ENCODE measurements at places on chromosomes 5 and 9.

GRCh38 chr9:98360176-98360708, 104.8 kb upstream of the TBC1D2 start:
- peaks cover 9% of the 10 kb centered on the region for H3K27me3 ChIP-seq
- no peak overlapping the region for H3K27ac ChIP-seq
- H3K4me1 ChIP-seq: no peaks in the 10 kb centered on the region
- peaks cover 4% of the 10 kb centered on the region for H3K36me3 ChIP-seq
- no peak for DNase-seq
- H3K4me3 ChIP-seq: no peak overlapping the region

DNA sequence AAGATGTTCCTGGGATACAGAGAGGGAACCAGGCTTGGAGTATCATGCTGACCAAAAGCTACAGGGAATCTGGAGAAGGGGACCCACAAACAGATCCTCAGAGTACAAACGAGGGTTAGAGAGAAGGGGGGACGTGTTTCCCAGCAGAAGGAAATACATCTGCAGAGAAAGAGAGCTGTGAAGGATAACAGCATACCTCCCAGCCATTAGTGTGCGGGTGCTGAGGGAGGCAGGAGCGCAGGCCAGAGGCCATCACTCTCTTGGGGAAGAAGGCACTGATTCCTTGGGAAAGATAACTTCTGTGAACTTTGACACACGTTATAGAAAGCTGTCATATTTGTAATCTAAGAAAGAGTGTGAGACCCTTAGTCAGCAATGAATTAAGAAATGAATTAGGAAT, 96.9 kb downstream of the KCNN2 start:
- H3K27ac ChIP-seq: no peak overlapping the region
- no peaks in the 10 kb centered on the region for H3K4me1 ChIP-seq
- no peaks in the 10 kb centered on the region for H3K36me3 ChIP-seq
- H3K4me3 ChIP-seq: no peak overlapping the region

- no peaks in the 10 kb centered on the region for H3K27me3 ChIP-seq
- DNase-seq: no peak
- peaks cover 22% of the 10 kb centered on the region for H3K36me3 ChIP-seq
- H3K4me3 ChIP-seq: peak overlapping the region; percentile 22
Measured at GRCh38 chr5:141603923-141604717, 14.7 kb downstream of the DIAPH1 start.

- no peak for DNase-seq
- H3K4me1 ChIP-seq: peaks cover 2% of the 10 kb centered on the region
- H3K27ac ChIP-seq: no peak overlapping the region
- H3K27me3 ChIP-seq: no peaks in the 10 kb centered on the region
Measured at GRCh38 chr9:105475302-105475701, 27.5 kb downstream of the FSD1L start.

DNA sequence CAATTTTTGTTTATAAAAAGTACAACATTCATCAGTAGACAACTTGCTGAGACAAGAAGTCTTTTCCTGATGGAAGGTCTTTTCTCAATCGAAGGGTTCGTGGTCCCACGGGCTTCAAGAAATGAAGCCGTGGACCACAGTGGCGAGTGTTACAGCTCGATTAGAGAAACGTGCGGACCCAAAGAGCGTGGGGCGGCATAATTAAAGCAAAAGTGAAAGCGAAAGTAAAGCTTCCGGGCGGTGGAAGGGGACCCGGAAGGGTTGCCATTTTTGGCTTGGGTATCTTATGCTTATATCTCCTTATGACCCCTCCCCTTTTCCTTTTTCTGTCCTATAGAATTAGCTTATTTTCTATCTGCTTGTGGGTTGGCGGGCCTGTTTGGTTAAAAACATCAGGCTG, 2309.4 kb upstream of the ACO1 start:
- no peaks in the 10 kb centered on the region for H3K27me3 ChIP-seq
- DNase-seq: no peak
- H3K27ac ChIP-seq: no peak overlapping the region
- no peaks in the 10 kb centered on the region for H3K36me3 ChIP-seq

- H3K4me1 ChIP-seq: peaks cover 11% of the 10 kb centered on the region
- no peak overlapping the region for H3K4me3 ChIP-seq
- no peaks in the 10 kb centered on the region for H3K36me3 ChIP-seq
- H3K27ac ChIP-seq: no peak overlapping the region
Measured at GRCh38 chr9:107462691-107463090, 26.9 kb downstream of the KLF4 start.

- no peak overlapping the region for H3K4me3 ChIP-seq
- H3K27ac ChIP-seq: no peak overlapping the region
- H3K27me3 ChIP-seq: no peaks in the 10 kb centered on the region
- no peaks in the 10 kb centered on the region for H3K36me3 ChIP-seq
- no peaks in the 10 kb centered on the region for H3K4me1 ChIP-seq
- DNase-seq: no peak
Measured at GRCh38 chr9:11235061-11235460, 622.3 kb upstream of the PTPRD start.

DNA sequence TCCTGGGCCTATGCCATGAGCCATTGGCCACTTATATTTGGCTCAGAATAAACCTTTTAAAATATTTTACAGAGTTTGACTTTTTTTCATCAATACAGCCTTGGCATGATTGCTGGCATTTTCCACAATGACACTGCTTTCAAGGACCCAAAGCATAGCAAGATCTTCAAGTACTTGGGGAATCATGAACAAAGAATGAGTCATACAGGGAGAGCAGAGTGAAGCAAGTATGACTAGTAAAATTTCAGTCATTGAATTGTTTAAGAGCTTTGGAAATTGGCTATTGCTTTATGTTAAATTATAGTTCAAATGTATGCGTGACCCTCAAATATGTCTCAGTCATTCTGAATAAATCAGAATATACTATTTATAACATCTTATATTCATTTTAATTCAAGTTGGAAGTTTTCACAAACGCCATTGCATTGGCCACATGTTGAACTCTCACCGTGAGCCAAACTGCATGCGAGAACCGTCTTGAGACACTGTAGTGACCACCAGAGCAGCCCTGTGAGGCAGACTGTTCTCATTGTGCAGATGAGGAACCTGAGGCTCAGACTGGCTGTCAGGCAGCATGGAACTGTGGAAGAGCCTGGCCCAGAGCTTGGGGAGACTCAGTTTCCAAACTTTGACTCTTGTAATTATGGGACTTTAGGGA, 52.9 kb downstream of the GDNF start:
- peaks cover 16% of the 10 kb centered on the region for H3K27me3 ChIP-seq
- H3K36me3 ChIP-seq: peaks cover 3% of the 10 kb centered on the region
- no peak for DNase-seq
- H3K4me3 ChIP-seq: no peak overlapping the region
- H3K27ac ChIP-seq: no peak overlapping the region

Measured in stimulated activated naive B cell treated with anti-CD40 and anti-IgM and Interleukin-4, amounts not matched to agents 10 μg/mL and 1 μg/mL and 100 μg/mL, for 72 hours (primary cell).